ENCODE measurements at places on chromosomes 5 and 9. TPM values are rescaled to one million over a fixed set of nuclear protein-coding genes. Genes with fewer than 3 reads are reported as not detected.

Gene FBLL1
- not detected for total RNA-seq

Gene DBH
- total RNA-seq = not detected

Gene EIF4E1B
- total RNA-seq = not detected

Gene WNT8A
- not detected for total RNA-seq

Data from fibroblast of the aortic adventitia (primary cell).